ENCODE measurements at places on chromosomes 5 and 9.

- no peak for DNase-seq
Observed at GRCh38 chr5:168001318-168001717, 290.1 kb upstream of the WWC1 start.

GRCh38 chr5:143665866-143666265, 146.1 kb upstream of the HMHB1 start:
- DNase-seq, result no peak

GRCh38 chr9:133918111-133918813, 73.9 kb downstream of the VAV2 start:
- no peak for DNase-seq

DNA sequence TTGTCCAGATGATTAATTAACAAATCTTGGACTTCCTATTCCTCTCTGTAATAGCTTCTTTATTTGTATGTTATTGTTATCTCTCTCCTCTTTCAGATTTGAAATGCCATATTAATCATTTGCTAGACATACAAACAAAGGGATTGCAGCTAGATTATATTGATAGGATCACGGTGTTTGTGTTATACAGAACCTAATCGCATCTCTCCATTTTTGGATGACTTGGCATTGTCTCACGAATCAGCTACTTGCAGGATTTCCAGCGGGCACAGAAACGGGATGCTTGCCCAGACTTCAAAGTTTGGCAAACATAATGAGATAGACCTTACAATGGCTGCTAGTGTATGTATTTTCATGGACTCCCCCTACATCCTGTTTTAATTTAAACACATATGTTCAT, 368.1 kb downstream of the TLE4 start:
- no peak for DNase-seq

DNA sequence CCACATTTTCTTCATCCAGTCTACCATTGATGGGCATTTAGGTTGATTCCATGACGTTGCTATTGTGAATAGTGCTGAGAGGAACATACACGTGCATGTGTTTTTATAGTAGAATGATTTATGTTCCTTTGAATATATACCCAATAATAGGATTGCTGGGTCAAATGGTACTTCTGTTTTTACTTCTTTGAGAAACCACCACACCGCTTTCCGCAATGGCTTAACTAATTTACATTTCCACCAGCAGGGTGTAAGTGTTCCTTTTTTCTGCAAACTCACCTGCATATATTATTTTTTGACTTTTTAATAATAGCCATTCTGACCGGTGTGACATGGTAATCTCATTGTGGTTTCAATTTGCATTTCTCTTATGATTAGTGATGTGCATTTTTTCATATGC, 82.2 kb upstream of the RFX3 start:
- DNase-seq, result no peak

- no peak for DNase-seq
Observed at GRCh38 chr9:98342820-98343210, 87.4 kb upstream of the TBC1D2 start.

- DNase-seq, result no peak
Observed at GRCh38 chr5:58970766-58971165, 387.9 kb downstream of the RAB3C start.
